ENCODE measurements at places on chromosomes 13 and 19.

- DNase-seq, result no peak
Measured at GRCh38 chr19:17510220-17510993, 1.0 kb upstream of the PGLS start.

DNA sequence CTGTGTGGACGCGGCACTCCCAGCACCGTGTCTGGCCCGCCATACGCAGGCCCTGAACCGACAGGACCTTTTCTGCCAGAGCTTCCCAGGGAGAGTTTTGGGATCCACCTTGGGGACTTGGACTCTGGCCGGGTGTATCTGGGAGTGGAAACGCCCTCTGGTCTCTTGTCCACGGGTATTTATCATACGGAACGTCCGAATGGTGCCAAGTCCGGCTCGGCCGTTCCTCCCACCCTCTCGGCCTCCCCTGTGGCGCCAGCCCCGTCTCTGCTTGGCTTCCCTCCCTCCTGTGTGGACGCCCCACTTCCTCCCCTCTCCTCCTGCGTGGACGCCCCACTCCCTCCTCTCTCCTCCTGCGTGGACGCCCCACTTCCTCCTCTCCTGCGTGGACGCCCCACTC lies 12.1 kb downstream of the HCN2 start:
- DNase-seq, result no peak

- no peak for DNase-seq
Measured at GRCh38 chr19:40687525-40688016, 2.9 kb downstream of the NUMBL start.

DNA sequence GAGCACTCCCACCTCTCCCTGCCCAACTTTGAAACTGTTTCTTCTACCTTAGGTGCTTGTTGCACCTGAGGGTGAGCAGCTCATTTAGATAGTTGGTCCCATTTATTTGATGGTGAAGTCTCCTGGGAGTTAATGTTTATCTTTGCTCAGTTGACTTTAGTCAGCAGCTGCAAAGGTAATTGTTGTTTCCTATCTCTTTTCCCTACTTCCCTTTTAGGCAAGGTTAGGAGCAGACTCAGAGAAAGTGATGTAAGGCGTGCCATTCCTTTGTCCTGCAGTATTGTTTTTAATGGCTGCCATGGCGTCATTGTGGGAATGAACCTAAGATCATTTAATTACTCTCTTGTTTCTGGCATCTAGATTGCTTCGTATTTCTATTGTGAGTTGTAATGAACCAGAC lies 11.6 kb downstream of the AKAP11 start:
- no peak for DNase-seq

- no peak for DNase-seq
Measured at GRCh38 chr13:85640727-85641126, 158.5 kb downstream of the SLITRK6 start.

DNA sequence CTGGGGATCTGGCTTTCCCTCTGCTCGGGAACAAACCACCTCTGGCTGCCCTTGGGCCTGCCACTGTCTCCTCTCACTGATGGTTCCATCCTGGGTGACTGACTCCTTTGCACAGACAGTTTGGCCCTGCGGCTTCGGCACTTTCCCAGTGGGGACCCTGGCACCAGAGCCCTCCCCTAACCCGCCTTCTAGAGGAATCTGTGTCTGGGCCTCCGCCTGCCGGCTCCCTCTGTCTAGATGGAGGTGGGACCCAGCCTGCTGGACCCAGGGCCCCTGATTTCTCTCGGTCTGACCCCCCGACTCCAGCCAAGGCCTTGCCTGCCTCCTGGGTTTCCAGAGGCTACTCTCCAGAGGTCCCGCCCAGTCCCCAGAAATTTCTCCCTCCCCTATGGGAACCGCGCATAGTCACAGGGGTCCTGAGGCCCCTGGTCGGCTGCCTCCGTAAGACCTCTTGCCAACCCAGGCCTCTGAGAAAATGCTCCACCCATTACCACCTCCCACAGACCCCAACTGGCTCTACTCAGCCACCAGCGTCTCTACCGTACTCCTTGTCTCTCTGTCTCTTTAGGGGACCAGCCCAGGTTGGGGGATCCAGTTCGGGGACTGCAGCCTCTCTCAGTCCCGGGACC lies 2.7 kb downstream of the CCDC106 start:
- no peak for DNase-seq

- DNase-seq, result no peak
Measured at GRCh38 chr19:48859711-48860572, 8.5 kb downstream of the PLEKHA4 start.
